Smooth muscle cell of the pulmonary artery (primary cell): ENCODE measurements at places on chromosomes 16 and 17. TPM values are rescaled to one million over a fixed set of nuclear protein-coding genes. Genes with fewer than 3 reads are reported as not detected.

The VTN gene
- total RNA-seq: 1.7 and 3.4 TPM in 2 replicates

The ITGB3 gene
- total RNA-seq: 38.3 and 72.6 TPM in 2 replicates

The OTOA gene
- total RNA-seq: under 0.01 and 0.07 TPM in 2 replicates

The RAP1GAP2 gene
- total RNA-seq: 1.2 TPM in 2 replicates

The STX1B gene
- 0.85 and 2.6 TPM in 2 replicates for total RNA-seq

The CES5A gene
- not detected in 2 replicates for total RNA-seq

The CACNG5 gene
- total RNA-seq: not detected in 2 replicates

The TBC1D3K gene
- total RNA-seq: 0.07 TPM in 1 of 2 replicates, not detected in the other

The LITAFD gene
- not detected in 2 replicates for total RNA-seq

The TP53TG3B gene
- not detected in 2 replicates for total RNA-seq

The MEOX1 gene
- total RNA-seq: 0.07 TPM in 1 of 2 replicates, not detected in the other

The SETD1A gene
- total RNA-seq: 2.8 and 4.4 TPM in 2 replicates

The PPP1R27 gene
- not detected in 2 replicates for total RNA-seq

The SLFN14 gene
- total RNA-seq: not detected in 2 replicates

The DRC7 gene
- 0.07 and 0.13 TPM in 2 replicates for total RNA-seq

The FBXO39 gene
- 0.07 and 0.26 TPM in 2 replicates for total RNA-seq

The LDHD gene
- 2.3 and 5.0 TPM in 2 replicates for total RNA-seq

The SCNN1B gene
- total RNA-seq: not detected in 2 replicates
